ENCODE measurements at places on chromosomes 12 and 14.

DNA sequence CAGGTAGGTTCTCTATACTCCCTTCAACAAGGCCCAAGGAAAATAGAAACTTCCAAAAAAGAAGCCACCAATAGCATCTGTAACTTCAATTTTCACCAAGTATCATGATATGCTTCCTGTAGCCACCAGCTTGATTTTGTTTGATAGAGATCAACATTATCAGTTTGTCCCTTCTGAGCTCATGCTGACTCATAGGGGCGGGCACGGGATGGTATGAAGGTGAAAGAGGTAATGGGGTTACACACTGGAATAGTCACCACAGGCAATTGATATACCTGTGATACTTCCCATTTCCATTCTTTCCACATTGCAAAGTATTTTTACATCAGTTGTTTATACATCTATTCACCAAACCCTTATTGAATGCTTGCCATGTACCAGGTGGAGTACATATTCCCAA lies 134.1 kb downstream of the KCNA5 start:
- DNase-seq: no peak

- peak; percentile 28 for DNase-seq
These were observed 139.1 kb downstream of the SPTSSA start for GRCh38 chr14:34322940-34323418.

- no peak for DNase-seq
These were observed 251.9 kb upstream of the SOX5 start for GRCh38 chr12:24201258-24201970.

DNA sequence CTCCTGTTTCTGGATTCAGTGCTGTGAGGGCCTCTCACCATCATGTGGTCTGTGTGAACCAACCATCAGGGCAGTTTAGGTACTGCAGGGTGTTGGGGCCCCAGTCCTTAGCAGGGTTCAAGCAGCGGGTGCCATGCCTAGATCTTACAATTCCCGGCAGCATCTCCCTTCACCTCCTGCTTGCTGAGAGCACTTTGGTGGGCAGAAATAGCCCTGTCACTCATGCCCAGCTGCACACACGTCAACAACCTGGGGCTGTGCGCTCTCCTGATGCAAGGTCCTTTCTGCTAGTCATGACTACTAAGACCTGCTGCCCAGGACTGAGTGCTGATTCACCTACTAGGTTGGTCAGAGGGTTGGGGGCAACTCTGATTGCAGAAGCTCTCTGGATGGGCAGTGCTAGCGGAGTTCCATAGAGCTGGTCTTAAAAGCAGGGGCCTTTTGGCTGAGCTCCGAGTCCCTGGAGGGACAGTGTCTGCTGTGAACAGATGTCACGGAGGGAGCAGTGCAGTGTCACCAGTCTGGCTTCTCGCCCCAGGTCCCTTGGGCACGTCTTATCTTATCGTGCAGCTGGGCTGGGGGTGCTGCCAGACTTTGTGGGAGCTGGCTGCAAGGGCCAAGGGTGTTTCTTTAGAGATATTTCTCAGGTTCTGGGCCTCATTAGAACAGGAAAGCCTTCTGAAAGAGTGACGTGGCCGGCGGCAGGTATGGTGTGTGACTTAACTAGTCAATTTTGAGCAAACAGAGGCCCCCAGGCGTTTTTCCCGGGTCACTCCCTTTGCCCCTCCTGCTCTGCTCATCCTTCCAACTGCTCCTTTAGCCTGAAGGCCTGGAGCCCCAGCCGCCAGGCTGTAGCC lies 71.8 kb downstream of the NINJ2 start:
- no peak for DNase-seq

- DNase-seq: no peak
These were observed 665.6 kb downstream of the C12orf50 start for GRCh38 chr12:87363497-87364084.

DNA sequence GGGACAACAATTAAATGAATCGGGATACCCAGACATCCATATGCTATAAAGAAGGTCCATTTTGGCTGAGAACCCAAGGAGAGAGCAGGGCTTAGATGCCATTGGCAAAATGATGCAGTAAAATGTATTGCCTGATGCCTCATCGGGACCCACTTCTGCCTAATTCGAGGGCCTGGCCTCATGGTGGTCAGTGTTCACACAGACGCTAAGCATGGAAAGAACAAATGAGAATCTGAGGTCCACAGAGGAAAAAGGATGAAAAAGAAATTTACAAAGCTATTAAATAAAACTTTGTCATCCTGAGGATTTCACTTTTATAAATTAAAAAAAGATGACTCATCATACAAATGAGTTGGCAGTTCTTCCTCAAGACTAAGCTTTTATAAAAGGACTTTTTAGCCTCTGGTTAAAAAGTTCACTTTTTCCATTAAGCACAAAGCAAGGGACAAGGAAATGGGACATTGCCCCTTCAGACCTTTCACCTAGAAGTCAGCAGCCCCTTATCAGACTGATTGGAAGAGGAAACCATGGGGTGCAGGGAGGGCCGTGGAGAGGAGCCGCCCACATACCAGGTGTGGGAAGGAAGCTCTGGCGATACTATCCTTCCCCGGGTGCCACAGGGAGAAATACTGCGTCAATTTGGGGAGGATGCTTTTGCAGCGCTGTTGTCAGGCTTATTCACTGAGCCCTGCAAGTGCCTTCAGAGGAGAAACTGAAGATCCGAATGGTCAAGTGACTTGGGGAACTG lies 176.0 kb downstream of the EGLN3 start:
- no peak for DNase-seq

- DNase-seq: no peak
These were observed 157.4 kb upstream of the TMEM260 start for GRCh38 chr14:56422221-56422620.

DNA sequence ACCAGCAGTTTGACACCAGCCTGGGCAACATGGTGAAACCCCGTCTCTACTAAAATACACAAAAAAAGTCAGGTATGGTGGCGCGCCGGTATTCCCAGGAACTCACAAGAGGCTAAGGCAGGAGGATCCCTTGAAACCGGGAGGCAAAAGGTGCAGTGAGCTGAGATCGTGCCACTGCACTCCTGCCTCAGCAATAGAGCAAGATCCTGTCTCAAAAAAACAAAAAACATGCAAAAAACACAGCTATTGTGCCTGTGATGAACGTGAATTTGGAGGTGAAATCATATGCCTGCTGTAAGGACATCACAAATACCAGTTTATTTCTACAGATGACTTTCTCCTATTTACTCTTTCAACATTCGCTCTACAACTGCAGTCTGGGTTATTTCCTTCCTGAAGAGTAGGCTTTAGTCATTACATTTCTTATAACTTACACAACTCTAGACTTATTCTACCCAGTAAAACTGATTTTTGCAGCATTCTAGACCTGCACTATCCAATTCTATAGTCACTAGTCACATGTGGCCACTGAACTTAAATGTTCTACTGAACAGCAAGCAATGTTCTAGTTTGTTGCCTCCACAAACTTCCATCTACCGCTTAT lies 48.3 kb downstream of the HNRNPC start:
- DNase-seq: no peak

DNA sequence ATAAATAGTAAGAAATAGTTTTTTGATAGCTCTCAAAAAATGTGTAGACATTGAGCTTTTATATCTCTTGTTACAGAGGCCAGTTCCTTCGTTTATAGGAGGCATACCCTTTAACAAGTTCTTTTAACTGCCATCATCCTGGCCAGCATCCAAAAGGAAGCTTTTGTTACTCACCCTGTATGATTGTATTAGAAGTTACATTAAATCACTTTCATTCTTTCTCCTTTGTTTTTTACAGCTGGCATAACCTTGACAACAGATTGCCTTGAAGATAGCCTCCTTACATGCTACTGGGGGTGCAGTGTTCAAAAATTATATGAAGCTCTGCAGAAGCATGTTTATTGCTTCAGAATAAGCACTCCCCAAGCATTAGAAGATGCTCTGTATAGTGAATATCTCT lies 20.1 kb downstream of the CGRRF1 start:
- no peak for DNase-seq

GRCh38 chr12:71947645-71948105 lies 9.0 kb downstream of the TPH2 start:
- DNase-seq: no peak

DNA sequence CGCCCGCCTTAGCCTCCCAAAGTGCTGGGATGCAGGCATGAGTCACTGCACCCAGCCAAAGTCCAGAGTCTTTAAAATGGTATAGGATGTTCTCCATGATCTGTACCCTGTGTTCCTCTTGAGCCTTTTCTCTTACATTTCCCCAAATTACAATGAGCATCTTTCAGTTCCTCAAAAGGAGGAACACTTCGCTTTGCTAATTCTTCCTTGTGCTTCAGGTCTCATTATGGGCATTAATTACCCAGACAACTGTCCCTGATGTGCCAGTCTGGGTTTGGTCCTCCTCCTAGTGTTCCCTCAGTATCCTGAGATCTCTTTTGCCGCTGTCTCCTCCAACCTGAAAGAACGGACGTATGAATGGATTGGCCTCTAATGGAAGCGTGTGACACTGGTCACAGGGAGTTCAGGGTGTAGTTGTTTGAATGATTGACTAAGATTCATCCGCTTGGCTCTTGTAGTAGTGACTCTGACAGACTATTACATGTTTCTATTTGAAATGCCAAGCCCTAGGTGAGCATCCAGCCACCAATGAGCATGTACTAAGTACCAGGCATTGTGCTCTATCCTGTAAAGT lies 8.2 kb downstream of the PRKCH start:
- no peak for DNase-seq

- DNase-seq: no peak
These were observed 510.8 kb downstream of the TMTC2 start for GRCh38 chr12:83197483-83197914.

GRCh38 chr12:130205495-130205894 lies 43.2 kb downstream of the FZD10 start:
- no peak for DNase-seq

GRCh38 chr12:82510386-82510785 lies 152.1 kb downstream of the METTL25 start:
- DNase-seq: no peak

GRCh38 chr14:58191763-58192601 lies 8.0 kb upstream of the ACTR10 start:
- DNase-seq: no peak

GRCh38 chr12:123513805-123514204 lies 19.7 kb downstream of the RILPL1 start:
- no peak for DNase-seq

GRCh38 chr12:96465896-96466295 lies 23.5 kb upstream of the CFAP54 start:
- DNase-seq: no peak

DNA sequence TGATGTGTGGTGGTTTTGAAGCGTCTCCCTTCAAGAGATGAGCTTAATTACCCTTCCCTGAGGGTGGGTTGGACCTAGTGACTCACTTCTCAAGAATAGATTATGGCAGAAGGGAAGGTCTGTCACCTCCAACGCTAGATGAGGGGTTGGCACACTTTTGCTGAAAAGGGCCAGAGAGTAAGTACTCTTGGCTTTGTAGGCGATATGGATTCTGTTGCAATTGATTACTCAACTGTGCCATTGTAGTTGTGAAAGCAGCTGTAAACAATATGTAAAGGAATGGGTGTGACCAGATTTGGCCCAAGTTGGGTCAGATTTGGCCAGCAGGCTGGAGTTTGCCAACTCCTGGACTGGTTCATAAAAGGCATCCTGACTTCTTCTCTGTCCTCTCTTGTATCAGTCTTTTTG lies 53.3 kb downstream of the SMIM41 start:
- DNase-seq: no peak

DNA sequence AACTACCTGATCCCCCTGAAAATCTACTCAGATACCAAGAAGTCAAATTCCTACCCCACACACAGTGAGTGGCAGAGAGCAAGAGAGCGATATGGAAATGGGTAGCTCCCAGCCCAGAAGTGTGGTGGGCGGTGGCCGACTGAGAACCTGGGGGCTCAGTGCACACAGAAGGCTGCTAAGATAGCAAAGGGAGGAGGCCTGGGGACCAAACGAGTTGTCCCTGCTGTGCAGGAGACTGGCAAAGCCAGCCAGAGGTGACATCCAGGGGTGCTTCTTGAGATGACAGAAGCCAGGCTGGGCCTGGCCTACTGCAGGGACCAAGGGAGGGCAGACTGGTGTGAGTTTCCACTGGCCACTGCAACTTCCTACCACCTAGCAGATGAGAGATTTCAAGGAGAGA lies 52.9 kb downstream of the VWF start:
- no peak for DNase-seq

- no peak for DNase-seq
These were observed 26.4 kb upstream of the DBX2 start for GRCh38 chr12:45077251-45077650.

DNA sequence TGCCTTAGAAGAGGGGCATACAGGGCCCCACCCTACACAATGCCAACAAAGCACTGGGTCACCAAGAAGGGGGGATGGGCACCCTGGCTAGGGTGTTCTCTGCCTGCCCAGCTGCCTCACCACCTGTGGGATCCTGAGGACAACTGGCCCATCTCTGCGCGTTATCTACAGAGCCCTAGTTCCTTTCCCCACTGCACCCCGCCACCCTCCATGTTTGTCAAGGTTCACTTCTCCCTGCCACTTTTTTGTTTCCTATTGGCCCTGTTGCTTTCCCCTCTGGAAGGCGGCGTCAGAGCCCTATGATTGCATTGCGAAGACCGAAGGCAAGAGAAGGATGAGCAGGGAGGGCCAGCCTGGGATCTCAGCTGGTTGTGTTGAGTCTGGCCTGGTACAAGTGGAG lies 1.6 kb downstream of the SLC48A1 start:
- DNase-seq: no peak

- no peak for DNase-seq
These were observed 15.8 kb upstream of the ORAI1 start for GRCh38 chr12:121610239-121611149.

GRCh38 chr12:1926251-1926657 lies 7.8 kb upstream of the CACNA2D4 start:
- DNase-seq: no peak

DNA sequence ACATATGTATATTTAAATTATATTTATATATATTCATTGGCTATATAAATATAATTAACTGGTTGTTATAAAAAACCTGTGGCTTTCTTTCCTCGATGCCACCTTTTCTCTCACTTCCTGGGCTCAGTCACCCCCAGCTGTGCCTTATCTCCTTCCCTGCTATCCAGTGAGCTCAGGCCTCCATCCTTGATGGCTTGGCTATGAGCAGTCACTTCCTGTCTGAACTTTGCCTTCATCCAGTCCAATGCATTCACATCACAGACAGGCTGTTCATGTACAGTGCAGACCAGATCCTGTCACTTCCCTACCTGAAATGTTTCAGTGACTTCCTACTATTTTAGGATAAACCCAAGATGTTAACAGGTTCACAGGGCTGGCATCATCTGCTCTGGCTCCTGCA lies 115.3 kb upstream of the PRB2 start:
- peak; percentile 61 for DNase-seq
